Urothelium cell line (cell line): ENCODE measurements at places on chromosomes 6 and 20.

GRCh38 chr6:40569162-40569910 lies 17.8 kb downstream of the LRFN2 start:
- DNase-seq: no peak

- DNase-seq: no peak
Measured at GRCh38 chr6:4192173-4192572, 56.8 kb upstream of the ECI2 start.

DNA sequence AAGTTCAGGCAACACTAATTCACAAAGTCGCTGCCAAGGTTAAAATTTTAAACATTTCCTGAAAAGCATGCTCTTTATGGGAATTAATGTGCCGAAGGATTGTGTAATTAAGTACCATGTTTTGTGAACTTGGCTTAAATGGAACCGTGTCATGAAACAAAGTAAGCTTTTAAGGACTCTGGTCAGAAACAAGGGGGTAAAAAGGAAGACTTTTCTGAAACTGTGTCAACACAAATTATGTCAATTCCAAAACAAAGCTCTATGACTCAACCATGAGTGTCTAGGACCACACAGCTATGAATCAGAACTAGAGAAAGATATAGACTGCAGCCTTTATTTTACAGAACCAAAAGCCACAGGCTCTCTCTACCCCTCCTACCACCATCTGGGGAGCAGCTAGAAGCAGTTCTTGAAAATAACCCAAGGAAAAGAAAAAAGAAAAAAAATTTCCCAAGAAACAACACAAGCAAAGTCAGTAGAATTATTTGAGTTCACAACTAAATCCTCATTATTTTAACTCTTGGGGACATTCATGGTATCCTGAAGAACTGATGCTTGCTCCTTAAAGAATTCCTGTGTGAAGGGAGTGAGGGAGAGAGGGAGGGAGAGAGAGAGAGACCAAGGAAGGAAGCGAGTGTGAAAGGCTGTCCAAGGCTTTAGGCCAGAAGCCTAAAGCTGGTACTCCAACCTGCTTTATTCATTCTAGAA lies 81.9 kb downstream of the ZMYND8 start:
- DNase-seq: peak; percentile 91

GRCh38 chr6:105388392-105388791 lies 14.5 kb downstream of the PREP start:
- DNase-seq: no peak

DNA sequence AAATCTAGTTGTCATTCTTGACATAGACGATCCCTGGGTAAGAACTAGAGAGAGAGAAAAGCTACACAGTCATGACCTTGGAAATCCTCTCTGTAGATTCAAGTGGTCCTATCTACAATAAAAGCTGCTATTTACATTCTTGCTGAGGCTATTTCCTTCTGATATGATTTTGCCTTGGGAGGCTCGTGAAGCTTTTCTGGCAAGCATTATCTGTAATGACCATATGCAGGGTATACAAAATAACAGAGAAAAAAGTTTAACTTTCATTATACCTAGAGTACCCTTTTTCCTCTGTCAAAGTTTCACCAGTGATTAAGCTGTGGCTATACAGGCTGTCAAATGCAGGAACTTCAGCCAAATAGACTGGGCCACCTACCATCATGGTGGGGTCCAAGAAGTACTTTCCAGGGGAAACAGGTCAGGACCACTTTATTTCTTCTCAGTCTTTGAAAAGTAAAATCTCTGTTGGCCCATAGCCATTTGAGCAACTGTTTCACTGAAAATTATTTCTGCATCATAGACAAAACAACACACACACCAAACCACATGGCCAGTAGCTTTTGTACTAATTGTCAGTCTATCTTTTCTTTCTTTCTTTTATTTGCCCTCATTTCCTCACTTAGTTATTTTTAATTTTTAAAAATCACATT lies 677.0 kb upstream of the ID4 start:
- no peak for DNase-seq

DNA sequence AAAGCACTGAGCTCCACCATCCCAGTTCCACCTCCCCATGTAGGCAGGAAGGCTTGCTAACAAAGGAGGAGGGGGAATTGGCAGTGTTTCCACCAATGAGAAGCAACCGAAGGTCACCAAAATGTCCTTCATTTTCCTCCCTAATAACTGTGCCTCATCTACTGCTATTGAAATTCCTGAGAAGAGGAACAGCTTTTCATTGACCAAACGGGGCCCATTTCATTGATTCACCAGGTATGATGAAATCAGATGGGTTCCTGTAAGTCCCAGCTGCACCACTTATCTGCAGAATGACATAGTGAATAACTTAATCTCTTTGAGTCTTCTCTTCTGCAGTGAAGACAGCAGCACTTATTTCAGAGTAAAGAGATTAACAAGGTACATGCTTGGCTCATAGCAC lies 17.3 kb downstream of the TREM1 start:
- DNase-seq: no peak

- no peak for DNase-seq
Measured at GRCh38 chr20:50797142-50797541, 2.3 kb downstream of the BCAS4 start.

- no peak for DNase-seq
Measured at GRCh38 chr6:47464052-47464451, 13.5 kb upstream of the CD2AP start.

DNA sequence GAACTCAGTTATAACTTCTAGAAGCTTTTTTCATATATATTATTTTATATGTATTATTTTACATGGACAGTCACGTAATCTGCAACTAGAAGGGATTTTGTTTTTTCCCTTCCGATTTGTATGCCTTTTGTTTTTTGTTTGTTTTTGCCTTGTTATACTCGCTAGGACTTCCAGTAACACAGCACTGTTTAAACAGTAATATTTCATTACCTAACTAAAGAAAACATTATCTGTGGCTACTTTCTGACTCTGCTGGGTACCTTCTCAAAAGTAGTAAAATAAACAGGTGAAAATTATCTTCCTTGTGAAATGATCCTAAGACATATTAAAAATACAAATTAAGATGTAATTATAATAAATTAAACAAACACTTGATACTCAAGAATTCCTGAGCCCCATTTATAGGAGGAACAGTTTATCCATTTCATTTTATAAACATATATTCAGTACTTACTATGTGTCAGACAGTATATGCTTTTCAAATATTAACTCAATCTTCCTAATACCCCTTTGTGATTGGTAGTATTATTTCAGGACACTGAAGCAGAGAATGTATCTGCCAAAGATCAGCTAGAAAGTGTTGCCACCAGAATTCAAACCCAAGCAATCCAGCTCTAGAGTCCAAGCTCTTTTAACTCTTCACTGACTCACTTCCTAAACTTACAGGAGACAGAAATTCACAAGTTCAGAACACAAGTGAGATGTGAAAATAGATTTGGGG lies 65.3 kb downstream of the MAP3K5 start:
- no peak for DNase-seq

DNA sequence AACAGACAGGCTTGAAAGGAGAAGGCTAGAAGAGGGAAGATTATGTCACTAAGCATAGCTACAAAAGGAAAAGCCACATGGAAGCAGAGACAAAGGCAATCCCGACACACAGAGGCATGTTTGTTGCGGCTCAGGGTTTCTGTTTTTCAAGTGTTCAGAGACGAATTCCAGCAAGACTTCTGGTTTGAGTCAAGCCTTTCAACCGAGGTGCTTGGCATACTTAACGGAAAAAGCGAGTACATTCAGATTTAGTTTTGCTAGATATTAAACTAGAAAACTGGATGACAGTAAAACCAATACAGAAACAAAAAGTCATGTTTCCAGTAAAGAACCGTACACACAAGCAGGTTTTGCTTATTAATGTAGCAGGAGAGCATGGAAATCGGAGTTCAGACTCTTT lies 27.2 kb downstream of the MCUR1 start:
- DNase-seq: no peak

- DNase-seq: peak; percentile 35
Measured at GRCh38 chr6:81451787-81452186, 300.7 kb downstream of the TENT5A start.

DNA sequence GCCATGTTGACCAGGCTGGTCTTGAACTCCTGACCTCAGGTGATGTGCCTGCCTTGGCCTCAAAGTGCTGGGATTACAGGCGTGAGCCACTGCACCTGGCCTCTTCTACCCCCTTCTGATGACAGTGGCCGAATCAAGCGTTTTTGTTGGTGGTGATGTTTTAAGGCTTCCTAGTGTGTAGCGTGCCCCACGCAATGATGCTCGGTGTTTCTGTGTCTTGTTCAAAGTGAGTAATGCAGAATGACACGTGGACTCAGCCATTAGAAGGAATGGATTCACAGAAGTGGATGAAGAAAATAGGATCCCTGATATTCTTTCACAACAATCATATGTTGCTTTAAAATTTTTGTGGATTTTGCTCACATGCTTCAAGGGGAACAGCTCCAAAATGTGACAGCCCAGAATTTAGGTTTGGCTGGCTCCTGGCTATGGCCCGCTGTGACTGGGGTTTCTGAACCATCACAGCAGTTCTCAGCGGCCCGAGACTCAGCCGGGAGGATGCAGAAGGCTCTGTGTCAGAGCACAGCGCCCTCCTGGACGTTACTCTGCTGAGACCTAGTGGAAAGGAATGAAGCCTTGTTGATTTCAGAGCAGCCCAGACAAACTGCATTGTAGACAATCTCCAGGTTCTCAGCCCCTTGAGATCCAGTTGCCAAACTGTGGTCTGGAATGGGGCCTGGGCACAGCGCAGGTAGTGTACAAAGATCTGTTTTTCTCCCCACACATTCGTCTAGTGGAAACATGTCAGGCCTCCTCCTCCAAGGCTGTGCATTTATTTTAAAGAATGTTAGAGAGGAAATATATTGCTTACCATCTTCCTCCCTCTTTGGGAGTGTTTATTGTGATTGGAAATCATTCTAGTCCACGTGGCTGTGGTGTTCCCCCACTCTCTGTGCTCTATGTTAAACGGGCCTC lies 57.6 kb upstream of the TIAM2 start:
- no peak for DNase-seq

DNA sequence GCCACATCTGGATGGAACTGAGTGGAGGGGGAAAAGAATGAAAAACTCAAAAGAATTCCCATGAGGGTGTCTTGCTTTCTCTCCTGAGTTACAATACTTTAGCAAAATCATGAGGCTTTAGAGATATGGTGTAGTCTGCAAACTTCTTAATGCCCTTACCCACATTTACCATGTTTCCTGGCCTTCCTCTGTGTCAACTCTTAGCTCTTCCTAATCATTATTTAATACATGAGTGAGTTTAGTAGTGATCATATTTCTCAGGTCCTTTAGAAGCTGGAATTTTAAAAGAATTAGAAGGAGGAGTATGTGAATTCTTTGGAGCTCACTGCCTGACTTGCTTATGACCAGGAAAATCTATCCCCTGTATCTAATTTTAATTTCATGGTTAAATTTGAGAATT lies 39.0 kb downstream of the STX11 start:
- DNase-seq: no peak

- DNase-seq: peak; percentile 50
Measured at GRCh38 chr20:4740774-4741431, 19.2 kb downstream of the PRND start.

DNA sequence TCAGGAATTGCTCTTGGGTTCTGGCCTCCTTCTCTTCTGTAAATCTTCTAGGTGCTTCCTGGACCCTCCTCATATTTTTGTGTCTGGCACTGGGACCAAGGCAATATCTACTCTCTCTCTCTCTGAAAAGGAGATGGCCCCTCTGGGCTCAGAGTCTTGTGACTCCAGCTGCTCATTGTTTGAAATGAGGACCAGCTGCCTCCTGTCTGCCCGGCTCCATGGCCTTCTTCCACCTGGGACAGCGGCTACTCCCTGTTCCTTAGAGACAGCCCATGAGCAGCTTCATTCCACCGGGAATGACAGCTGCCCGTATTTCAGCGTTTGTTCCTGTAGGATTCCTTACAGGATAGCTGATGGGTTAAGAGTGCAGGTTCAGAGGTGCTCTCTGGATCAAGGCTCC lies 2.9 kb downstream of the TGM3 start:
- no peak for DNase-seq

DNA sequence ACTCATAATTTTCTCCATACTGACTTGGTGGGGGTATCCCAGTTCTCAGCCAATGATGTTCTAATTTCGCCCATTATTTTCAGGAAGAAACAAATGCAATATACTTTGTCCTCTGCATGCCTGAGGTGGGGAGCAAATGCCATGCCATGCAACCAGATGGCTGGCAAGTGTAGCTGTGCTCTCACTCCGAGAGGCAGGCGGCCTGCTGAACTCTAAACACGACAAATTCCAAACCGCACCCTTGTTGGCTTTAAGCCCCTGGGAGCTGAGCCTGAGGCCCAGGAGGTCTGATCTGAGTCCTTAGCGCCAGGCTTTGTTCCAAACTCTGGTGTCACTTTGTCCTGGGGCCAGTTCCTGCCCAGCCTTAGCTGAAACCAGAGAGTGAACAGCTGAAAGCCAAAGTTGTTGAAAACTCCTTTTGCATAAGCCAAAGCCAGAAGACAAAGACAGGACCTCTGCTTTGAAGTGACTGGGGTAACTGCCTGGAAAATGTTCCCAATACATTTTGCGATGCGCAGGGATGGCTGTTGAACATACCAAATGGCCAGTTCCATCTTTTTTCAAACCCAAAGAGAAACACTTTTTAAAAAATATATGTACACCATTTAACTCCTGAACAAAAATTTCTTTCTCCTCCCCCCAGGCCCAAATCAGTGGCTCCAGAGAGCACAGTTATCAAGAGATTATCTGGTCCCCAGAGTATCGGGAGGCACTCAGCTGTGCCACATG lies 46.2 kb downstream of the TTI1 start:
- no peak for DNase-seq

DNA sequence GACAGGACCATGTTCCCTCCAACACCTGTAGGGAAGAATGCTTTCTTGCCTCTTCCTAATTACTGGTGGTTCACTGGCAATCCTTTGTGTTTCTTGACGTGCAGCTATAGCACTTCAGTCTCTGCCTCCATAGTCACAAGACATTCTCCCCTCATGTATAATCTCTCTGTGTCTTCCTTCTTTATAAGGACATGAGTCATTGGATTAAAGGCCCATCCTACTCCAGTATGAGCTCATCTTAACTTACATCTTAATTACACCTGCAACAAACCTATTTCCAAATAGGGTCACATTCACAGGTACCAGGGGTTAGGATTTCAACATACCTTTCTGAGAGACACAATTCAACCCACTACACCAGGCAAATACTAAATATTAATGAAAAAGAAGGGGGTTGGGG lies 213.6 kb downstream of the RNGTT start:
- no peak for DNase-seq

- DNase-seq: no peak
Measured at GRCh38 chr6:25918083-25918683, 12.3 kb downstream of the SLC17A2 start.

- DNase-seq: no peak
Measured at GRCh38 chr20:64072498-64073063, 6.7 kb downstream of the RGS19 start.

DNA sequence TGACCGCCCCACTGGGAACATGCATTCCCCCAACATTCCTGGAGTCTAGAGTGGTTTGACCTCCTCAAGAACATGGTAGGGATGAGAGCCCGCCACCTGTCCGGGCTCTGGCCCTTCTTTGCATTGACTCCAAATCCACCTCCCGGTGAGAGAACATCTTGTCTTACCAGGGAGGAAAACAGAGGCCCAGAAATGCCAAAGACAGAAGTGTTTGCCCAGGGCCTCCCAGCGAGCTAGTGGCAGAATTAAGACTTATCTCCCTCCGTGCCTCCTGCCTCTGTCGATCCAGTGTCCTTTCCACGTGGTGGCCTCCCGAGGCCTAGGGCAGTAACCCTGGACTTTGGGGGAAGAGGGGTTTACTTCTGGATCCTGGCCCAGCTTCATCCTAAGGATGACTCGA lies 134.8 kb downstream of the JPH2 start:
- no peak for DNase-seq

GRCh38 chr6:57013521-57013926 lies 33.0 kb upstream of the KIAA1586 start:
- DNase-seq: peak; percentile 25
